Hematopoietic multipotent progenitor cell treated with erythropoietin and hydrocortisone succinate and interleukin-3 and kit ligand, for 8 days (in vitro differentiated cells): ENCODE measurements at places on chromosomes 13 and 19.

DNA sequence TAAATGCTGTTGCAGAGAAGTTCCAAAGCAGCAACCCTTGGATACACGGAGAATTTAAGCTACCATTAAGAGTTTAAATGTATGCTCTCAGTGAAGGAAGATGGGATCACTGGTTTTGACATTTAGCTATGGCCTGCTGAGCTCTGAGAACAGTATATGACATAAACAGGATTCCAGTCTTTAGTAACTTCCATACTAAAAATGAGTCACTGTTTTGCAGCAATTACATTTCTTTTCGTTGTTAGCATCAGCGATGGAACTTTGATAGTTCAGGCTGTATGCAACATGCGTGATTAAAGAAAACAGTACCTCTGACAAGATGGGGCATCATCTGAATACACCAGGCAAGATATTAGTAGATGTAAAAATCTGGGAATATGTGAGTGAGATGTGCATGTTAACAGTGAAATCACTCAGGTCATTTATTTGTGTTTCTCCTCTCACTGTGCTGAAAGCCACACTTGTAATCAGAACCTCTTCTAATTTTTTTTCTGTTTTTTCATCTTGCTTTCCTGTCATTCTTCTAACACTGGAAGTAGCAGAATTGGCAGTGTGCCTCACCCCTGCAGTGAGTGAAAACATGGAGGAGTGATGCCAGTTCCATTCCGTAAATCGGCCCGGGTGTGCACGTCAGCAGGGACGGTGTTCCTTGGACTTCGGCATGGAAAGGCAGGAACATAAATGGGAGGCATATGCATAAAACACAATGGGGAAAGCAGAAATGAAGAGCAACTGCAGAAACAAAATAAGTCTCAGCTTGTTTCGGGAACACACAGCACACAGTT lies 361.5 kb downstream of the OXGR1 start:
- no peak for DNase-seq

DNA sequence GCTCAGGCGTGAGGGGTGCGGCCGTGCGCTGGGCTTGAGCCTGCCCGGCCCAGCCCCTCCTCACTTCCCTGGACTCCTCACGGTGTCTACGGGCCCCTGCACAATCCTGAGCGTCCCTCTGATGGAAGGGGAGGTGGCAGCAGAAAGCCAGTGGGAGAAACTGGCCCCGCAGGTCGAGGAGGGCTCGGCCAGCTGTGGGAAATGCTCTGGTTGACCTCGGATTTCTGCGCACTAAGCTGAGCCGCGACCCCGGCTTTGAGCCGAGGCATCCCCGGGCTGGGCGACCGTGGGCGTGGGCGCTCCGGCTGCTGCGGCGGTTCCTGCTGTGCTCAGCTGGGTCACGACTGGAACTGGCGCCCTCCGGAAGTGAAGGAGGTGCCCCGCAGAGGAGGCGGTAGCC lies 70.1 kb downstream of the ZNF208 start:
- no peak for DNase-seq

- DNase-seq: no peak
These were observed 15.5 kb upstream of the ERCC1 start for GRCh38 chr19:45439190-45439568.

DNA sequence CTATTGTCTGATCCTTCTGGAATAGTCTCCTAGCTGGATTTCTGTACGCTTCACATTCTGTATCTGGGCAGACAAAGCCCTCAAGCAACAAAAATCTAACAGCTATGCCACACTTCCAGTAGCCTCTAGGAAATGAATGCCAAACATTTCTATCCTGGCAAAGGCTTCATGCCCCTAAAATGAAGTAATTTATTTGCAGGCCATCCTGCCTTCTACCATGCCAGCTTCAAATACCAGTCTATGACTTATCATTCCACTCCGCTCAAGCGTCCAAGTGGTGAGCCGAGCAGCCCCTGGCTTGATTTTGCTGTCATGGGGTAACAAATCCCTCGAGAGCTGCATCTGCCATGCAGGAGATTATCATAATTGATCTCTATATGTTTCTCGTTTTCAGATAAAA lies 86.9 kb downstream of the LHFPL6 start:
- DNase-seq: no peak

DNA sequence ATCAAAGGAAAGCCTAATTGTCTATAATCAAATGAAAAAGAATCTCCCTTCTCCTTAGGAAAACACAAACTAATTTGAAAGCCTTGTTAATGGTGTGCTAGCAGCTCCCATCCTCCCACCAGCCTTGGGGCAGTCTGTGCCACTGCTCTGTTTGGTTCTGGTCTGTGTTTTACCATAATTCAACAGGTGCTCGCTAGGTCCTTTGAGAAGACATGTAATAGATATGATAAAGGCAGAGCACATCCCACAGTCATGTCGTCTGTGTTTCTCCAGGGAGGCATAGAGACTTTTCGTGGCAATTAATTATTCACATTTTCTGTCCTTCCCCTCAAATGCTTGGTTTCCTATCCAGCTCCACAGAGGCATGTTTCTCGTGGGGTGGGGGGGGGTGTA lies 23.8 kb downstream of the FAM124A start:
- DNase-seq: no peak

- DNase-seq: no peak
These were observed 4.9 kb downstream of the AP2A1 start for GRCh38 chr19:49771674-49772139.

GRCh38 chr19:38710928-38711725 lies 33.1 kb downstream of the CAPN12 start:
- no peak for DNase-seq

DNA sequence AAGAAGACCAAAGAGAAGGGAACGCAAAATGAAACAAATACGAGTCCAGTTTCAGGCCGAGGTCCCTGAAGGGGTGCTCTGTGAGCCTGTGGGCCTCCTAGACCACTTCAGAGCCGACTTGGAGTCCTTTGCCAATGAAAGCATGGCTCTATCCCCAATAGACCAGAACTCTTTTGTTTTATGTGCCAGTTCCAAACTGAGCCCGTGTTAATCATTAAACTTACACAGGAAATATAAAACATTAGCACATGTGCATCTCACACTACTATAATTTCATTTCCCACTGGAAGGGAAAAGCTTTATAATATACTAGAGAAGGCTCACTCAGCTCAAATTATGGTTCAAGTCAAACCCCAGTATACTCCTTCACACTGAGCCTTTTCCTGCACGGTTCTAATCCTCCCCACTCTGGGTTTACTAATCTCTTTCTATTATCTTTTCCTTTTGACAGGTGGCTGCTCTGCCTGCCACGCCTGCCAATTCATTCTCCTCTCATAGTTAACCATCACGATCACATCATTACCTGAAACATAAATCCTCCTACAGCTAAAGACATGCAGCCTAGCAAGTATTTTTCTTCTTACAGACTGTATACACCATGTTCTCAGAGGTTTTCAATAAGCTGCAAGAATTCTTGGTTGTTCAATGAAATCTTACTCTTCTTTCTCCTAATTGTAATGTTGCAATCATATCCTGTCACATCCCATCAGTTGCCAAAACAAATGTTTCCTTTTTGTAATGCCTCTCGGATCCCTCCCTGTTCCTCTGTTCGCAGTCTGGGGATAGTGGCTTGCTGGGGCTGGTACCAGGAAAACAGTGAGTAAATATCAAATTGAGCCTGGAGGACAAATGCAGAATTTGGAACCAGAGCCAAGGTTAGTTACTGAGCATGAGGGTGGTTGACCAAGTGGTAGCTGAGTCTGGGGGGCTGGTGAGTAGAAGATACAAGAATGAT lies 18.8 kb upstream of the WASF3 start:
- no peak for DNase-seq

GRCh38 chr13:73991884-73992283 lies 142.3 kb downstream of the KLF12 start:
- DNase-seq: no peak

DNA sequence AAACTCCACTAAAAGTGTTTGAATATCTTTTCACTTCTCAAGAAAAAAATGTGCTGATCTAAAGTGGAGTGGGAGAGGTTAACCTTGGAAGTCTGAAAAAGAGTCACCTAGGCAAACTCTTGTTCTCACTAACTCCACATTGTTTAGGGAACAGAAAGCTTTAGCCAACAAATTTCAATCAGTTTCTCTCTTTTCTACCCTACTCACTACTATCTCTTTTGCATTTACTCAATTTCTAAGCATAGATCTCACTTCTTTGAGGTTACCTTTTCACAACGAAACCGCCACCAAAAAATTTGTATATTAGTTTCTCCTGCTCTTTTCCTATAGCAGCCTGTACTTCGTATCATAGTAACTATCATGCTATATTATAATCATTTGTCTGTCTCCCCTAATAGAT lies 6.3 kb downstream of the NHLRC3 start:
- no peak for DNase-seq
